CD4-positive, alpha-beta T cell treated with Interleukin-4 for 1 hour (primary cell): ENCODE measurements at places on chromosomes 3 and 15.
A peak's percentile ranks its signal among the peaks of the same experiment; 100 is the strongest.

- no peak for DNase-seq
Observed at GRCh38 chr3:17642474-17642873, 100.0 kb downstream of the TBC1D5 start.

- no peak for DNase-seq
Observed at GRCh38 chr15:31802761-31803160, 227.6 kb upstream of the CHRNA7 start.

GRCh38 chr3:78754066-78754743 is 1013.6 kb downstream of the ROBO1 start:
- DNase-seq, result no peak

- peak; percentile 79 for DNase-seq
Observed at GRCh38 chr15:90561344-90562244, 31.9 kb downstream of the CRTC3 start.

- DNase-seq, result no peak
Observed at GRCh38 chr3:104018541-104018940, 1348.2 kb upstream of the ALCAM start.

DNA sequence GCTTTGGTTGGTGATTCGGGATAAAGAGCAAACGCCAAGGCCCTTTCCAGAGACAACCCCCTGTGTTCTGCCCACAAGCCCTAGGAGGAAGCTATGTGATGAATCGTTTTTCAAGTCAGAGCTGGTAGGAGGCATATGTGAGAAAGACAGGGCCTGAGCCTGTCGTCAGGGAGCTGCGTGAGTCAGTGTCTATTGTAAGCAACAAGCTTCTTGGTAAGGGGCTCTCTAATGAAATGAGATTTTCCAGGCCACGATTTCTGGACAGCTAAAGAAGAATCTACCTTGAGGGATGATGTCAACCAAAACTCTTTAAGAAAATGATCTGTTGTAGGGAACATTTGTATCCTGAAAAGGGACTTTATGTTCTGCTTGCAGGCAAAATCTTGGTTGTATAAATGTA is 318.9 kb upstream of the IL12A start:
- no peak for DNase-seq

- DNase-seq, result no peak
Observed at GRCh38 chr15:81454024-81454423, 80.0 kb upstream of the TMC3 start.
